Fibroblast of skin of right quadriceps (primary cell): ENCODE measurements at places on chromosomes 4 and X.

DNA sequence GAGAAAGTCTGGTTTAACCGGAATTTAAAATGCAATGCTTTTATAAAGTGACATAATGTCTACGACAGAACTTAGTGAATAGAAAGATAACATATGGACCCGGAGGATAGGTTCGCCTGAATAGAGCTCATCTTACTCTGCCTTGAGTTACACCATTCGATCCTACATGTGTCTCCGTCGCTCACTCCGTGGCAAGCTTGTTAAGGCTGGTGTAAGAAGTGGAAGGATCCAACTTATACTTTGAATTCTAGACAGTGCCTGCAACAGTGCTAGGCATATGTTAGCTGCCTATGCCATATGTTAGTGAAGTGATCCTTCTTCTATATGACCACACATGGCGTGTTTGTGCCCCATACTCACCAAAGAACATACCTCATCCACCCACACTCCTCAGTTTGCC, 50.9 kb downstream of the SEL1L3 start:
- DNase-seq = no peak

DNA sequence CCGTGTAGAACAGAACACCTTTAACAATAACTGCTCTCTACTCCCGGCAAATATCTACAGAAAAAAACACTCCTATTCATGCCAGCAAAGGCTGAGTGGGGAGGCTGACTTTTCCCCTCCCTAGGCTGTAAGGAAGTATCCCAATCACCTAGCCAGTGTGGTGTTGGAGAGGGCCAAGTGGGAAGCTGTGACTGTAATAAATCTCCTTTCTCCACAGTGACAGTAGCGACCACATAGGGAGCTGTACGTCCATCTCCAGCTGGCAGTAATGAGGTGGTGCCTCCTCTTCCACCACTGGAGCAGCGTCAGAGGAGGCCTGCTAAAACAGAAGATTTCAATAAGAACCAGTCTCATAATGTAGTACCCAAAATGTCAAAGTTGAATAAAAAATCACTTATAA, 47.9 kb upstream of the PLAC1 start:
- DNase-seq = no peak

- DNase-seq = no peak
Observed at GRCh38 chr4:69563424-69563823, 67.7 kb upstream of the UGT2B4 start.

- DNase-seq = peak; percentile 42
Observed at GRCh38 chr4:53380221-53380620, 2.8 kb downstream of the FIP1L1 start.

GRCh38 chr4:8435656-8436121, 4.8 kb downstream of the ACOX3 start:
- DNase-seq = no peak

DNA sequence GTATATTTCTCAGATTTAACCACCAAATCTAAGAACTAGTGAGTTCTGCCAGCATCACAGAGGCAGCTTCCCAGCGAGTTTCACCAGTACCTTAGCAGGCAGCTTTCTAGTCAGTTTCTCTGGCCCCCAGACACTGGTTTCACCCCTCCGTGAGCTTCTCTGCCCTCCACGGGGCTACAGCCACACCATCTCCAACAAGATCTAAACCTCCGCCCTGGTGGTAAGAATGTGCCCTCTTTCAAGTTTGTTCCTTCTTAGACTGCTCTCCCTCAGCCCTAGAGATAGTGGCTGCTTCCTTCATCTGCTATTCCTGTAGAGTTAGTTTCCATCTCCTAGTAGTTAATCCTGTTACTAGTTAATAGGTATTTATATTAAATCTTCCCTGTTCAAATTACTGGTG, 60.5 kb upstream of the TAB3 start:
- no peak for DNase-seq

- DNase-seq = no peak
Observed at GRCh38 chr4:14415146-14415545, 587.1 kb upstream of the CPEB2 start.

DNA sequence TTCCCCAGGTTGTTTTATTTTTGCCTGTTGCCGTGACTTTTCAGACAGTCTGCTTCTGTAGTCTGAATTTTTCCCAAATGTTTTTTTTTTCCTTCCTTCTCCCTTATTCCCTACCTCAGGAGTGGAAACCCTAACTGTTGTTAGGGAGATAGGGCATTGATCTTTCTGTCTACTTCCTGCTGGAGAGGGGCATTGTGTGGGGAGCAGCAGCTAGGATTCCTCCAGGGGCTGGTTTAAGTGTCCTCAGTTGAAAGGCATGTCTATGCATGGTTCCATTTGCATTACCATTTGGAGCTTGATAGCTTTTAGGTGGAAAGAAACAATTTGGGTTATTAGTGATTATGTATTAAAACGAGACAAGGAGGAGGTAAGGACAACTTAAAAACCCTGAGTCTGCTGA, 383.9 kb downstream of the DCAF12L2 start:
- no peak for DNase-seq
